CD4-positive, alpha-beta T cell treated with Interleukin-10 for 1 hour (primary cell): ENCODE measurements at places on chromosomes 13 and 19.

- DNase-seq, result peak; percentile 21
Measured at GRCh38 chr19:21580101-21580500, 74.7 kb downstream of the ZNF429 start.

GRCh38 chr19:8702350-8702749 is 3.8 kb upstream of the ACTL9 start:
- peak; percentile 47 for DNase-seq

- DNase-seq, result no peak
Measured at GRCh38 chr13:79663435-79663834, 182.5 kb downstream of the NDFIP2 start.

- DNase-seq, result no peak
Measured at GRCh38 chr13:105838231-105838630, 697.2 kb downstream of the EFNB2 start.

DNA sequence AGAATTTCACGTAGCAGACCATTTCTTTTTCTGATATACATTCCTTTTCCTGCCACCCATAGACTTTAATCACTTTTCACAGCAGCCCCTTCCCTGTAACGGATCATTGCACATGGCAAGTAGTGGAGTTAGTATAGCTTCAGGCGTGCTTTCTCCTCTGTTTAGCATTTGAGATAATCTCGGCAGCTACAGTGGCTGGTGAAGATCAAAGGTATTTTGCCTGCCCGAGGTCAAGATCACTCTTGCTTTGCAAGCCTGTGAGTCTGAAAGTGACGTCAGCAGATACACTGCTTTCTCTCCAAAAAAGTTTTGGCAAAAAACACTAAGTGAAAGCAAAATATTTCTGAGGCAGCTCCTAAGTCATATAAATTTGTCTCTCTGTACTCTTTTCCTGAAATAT is 260.0 kb downstream of the NDFIP2 start:
- DNase-seq, result no peak

DNA sequence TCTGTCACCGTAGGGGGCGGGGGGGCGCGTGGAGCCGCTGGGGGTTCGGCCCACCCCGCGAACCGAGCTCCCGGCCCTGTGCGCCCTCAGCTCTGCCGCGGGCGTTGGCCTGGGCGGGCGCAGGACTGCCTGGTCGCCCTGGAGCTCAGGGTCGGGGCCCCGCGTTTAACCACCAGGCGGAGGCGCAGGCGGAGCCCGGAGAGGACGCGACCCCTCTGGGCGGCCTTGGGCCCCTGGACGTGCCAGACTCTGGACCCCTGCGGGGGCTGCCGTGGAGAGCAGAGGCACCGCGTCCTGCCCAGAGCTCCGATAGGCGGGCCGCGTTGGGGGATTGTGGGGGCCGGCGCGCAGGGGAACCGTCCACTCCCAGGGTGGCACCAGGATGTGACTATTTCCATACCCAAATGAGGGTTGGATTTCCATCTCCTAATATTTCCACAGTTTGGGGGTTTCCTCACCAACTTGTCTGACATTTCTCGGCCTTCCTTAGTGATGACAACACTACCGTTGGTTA is 13.0 kb upstream of the USP29 start:
- DNase-seq, result no peak

DNA sequence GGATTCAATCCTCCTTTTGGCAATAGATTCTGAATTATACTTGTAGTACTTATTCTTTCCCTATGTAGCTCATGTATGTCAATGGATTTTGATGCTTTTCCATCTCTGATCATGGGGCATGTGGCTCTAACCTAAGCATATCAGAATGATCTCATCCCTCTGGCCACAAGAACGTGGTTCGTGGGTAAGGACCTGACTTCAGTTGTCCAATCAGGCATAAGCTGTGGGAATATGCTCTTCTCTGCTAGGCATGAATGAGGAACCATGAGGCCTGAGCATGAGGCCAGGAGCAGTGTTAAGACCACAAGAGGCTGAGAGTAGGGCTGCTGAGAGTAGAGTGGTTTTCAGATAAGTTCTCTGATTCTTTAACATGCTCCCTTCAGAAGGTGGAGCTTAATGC is 292.4 kb upstream of the TSHZ3 start:
- DNase-seq, result no peak

DNA sequence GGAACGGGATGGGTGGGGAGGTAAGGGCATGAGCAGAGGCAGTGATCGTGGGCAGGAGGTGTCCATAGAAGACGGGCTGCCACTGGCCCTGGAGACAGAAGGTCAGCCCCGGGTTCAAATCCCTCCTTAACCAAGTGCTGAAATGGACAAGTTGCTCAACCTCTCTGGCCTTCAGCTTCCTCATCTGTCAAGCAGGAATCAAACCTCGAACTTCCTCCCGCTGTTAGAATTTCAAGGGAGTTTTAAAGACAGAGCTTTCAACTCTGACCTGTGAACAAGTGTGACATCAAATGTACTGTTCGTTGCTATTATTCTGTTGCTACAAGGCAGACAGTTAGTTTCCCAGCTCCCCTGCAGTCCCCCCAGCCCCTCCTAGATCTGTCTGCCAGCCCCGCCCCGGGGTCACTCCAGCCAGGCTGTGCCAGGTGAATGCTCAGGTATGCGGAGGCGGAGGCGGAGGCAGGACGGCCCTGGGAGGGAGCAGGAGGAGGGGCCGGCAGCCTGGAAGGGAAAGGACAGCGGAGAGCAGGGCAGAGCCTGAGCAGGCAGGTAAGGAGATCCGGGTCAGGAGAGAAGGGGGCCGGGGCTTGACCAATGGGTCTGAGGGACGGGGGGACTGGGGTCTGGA is at the start of gene EPS8L1:
Gene EPS8L1 (plus strand): TSS at position 499 of the 628 bp plus-strand sequence. CDS start 576 bp downstream, outside the sequence.
- DNase-seq, result no peak

GRCh38 chr13:106329941-106330340 is 205.5 kb downstream of the EFNB2 start:
- DNase-seq, result no peak

GRCh38 chr13:109869312-109870237 is 83.2 kb upstream of the IRS2 start:
- no peak for DNase-seq

- no peak for DNase-seq
Measured at GRCh38 chr13:113155201-113155600, 3.2 kb upstream of the PROZ start.

DNA sequence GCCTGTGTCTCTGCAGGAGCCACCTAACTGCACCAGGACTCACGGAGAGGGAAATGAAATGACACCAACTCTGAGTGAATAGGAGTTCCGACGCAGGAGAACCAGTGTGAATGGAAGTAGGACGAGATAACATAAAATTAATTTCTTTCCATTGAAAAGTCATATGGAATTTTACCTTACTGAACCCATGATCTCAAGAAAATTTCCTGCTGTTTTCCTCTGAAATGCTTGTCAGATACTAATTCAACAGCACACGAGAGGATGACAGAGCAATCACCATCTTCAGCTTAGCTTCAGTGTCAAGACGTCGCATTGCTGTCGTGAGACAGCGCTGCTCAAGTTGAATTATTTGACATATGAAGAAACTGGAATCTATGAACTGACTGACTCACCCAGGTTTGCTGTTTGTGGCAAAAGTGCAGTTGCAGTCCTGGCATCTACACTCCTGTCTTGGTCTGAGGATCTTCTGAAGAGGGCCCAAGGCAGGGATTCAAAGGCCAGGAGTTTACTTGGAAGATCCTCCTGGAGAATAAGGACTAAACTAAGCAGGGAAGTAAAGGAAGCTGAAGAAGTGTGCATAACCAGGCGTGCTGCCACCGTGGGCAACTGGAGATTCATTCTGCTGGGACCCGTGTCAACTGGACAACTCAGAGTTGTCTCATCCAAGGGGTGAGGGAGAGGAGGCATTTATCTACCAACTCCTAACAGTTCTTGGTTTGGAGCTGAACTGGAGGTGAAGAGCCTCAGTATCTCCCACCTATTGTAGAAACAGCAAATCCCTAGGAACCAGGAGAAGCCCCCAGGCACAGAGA is 214.4 kb upstream of the IRS2 start:
- DNase-seq, result no peak

DNA sequence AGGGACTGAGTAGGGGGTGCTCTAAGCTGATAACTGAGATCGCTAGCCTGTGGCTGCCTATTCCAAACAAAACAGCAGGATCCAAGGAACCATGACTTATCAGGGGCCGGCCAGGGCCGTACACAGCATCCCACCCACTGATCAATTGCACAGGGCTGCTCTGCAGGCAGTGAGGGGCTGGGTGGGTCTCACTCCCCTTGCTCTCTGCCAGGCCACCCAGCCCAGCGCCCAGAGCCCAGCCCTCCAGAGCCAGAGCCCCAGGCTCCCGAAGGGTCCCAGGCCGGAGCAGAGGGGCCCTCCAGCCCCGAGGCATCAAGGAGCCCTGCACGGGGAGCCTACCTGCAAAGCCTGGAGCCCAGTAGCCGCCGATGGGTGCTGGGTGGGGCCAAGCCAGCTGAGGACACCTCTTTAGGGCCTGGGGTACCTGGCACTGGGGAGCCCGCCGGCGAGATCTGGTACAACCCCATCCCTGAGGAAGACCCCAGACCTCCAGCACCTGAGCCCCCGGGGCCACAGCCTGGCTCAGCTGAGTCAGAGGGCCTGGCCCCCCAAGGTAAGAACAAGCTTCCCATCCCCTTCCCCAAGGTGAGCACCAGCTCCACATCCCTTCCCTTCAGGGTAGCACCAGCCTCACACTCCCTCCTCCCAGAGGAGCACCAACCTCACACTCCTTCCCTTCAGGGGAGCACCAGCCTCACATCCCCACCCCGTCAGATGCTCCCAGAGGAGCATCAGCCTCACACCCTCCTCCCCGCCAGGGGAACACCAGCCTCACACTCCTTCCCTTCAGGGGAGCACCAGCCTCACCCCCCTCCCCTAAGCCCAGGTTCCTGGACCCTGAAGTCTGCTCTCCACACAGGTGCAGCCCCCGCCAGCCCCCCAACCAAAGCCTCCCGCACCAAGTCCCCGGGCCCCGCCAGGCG is 1.9 kb downstream of the SYDE1 start:
- no peak for DNase-seq

- DNase-seq, result peak; percentile 23
Measured at GRCh38 chr19:43820098-43820883, 6.8 kb upstream of the ZNF283 start.

GRCh38 chr13:47901441-47901840 is 99.6 kb downstream of the SUCLA2 start:
- no peak for DNase-seq

DNA sequence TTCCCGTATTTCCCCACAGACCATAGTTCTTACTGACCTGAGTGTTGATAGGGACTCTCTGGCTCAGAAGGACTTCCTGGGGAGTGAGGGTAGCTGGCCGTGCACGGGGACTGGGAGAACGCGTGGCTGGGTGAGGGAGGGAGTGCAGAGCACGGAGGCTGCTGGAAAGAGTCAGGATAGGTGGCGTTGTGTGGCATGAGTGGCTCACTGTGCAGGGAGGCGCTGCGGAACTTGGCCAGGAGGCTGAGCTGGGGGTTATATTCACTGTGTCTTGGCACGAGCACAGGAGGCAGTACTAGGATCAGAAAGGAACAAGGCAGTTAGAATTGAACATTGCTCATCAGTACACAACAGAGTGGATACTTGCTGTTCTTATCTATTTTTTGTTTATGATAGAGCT is 47.4 kb downstream of the SMAD9 start:
- DNase-seq, result no peak

DNA sequence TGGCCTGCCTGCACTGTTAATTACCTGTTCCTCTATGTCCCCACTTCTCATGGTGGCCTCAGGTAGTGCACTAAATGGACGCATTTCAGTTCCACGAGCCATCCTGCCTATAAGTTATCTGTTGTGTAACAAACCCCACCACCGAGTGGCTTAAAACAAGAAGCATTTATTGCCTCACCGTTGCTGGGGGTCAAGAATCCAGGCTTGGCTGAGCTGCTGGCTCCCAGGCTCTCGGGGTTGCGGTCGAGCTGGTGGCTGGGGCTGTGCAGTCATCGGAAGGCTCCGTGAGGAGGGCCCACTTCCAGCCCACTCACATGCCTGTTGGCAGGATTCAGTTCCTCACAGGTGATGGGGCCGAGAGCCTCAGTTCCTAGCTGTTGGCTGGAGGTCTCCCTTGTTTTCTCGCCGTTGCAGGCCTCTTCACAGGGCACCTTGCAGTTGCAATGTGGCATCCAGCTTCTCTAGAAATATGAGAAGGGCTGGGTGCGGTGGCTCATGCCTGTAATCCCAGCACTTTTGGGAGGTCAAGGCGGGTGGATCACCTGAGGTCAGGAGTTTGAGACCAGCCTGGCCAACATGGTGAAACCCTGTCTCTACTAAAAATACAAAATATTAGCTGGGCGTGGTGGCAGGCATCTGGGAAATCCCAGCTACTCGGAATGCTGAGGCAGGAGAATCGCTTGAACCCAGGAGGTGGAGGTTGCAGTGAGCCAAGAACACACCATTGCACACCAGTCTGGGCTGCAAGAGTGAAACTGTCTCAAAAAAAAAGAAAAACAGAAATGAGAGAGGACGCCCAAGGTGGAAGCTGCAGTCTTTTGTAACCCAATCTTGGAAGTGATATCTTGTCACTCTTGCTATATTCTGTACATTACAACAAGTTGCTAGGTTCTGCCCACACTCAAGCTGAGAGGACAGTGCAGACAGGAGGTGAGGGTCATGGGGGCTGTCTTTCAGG is 6.5 kb upstream of the PTOV1 start:
- DNase-seq, result no peak

- no peak for DNase-seq
Measured at GRCh38 chr13:95403349-95404140, 102.3 kb upstream of the ABCC4 start.

DNA sequence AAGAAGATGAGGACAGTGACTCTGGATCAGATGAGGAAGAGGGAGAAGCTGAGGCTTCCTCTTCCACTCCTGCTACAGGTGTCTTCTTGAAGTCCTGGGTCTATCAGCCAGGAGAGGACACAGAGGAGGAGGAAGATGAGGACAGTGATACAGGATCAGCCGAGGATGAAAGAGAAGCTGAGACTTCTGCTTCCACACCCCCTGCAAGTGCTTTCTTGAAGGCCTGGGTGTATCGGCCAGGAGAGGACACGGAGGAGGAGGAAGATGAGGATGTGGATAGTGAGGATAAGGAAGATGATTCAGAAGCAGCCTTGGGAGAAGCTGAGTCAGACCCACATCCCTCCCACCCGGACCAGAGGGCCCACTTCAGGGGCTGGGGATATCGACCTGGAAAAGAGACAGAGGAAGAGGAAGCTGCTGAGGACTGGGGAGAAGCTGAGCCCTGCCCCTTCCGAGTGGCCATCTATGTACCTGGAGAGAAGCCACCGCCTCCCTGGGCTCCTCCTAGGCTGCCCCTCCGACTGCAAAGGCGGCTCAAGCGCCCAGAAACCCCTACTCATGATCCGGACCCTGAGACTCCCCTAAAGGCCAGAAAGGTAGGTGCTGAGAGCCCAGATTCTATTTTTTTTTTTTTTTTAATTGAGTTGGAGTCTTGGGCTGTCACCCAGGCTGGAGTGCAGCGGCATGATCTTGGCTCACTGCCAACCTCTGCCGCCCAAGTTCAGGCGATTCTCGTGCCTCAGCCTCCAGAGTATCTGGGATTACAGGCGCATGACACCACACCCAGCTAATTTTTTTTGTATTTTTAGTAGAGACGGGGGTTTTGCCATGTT is 2.3 kb downstream of the PPP1R15A start:
- peak; percentile 39 for DNase-seq

DNA sequence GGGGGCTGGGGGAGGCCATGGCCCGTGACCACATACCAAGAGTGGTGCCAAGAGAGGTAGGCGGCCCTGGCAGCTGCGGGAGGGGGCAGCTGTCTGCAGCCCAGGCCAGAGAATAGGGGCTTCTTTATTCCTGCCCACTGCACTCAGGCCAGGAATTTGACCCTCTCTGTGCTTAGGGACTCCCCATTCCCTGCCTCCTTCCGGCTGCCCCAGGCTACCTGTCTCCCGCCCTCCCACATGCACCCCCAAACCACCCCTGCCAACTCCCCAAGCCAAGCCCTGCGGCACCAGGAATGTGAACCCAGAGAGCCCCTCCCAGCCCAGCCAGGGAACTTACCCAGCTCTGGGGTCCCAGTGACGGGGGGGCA is 687 bp downstream of the PLEKHA4 start:
- no peak for DNase-seq

GRCh38 chr19:53372196-53372595 is 6.7 kb downstream of the ZNF525 start:
- no peak for DNase-seq
